GM19239 (cell line): ENCODE measurements at places on chromosomes 7 and 10.

GRCh38 chr7:113775401-113775800, 143.4 kb downstream of the PPP1R3A start:
- no peak for DNase-seq

- no peak for DNase-seq
Measured at GRCh38 chr7:129776362-129776722, 164.8 kb downstream of the NRF1 start.

GRCh38 chr10:62853710-62854109, 37.5 kb upstream of the EGR2 start:
- no peak for DNase-seq

- DNase-seq = no peak
Measured at GRCh38 chr10:61406242-61406641, 46.9 kb downstream of the TMEM26 start.

DNA sequence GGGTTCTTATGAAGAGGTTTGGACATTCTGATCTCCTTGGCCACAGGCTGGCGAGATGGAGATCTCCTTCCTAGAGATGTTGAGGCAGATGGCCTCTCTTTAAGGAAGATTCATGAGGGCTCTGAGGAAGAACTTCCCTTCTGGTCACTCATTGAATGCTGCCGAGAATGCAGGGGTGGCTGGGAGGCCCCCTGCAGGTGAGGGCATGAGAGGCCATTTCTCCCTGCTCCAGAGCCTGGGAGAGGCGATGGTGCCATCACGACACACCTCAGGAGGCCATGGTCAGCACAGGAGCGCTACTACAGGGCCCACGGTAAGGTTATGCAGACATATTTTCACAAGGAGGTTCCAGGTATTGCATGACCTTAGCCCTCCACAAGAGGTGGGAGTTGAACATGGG, 40.2 kb downstream of the CXCL12 start:
- no peak for DNase-seq

- DNase-seq = no peak
Measured at GRCh38 chr7:28069807-28070206, 110.8 kb downstream of the JAZF1 start.

GRCh38 chr10:480928-481552, 208.4 kb downstream of the DIP2C start:
- DNase-seq = no peak

DNA sequence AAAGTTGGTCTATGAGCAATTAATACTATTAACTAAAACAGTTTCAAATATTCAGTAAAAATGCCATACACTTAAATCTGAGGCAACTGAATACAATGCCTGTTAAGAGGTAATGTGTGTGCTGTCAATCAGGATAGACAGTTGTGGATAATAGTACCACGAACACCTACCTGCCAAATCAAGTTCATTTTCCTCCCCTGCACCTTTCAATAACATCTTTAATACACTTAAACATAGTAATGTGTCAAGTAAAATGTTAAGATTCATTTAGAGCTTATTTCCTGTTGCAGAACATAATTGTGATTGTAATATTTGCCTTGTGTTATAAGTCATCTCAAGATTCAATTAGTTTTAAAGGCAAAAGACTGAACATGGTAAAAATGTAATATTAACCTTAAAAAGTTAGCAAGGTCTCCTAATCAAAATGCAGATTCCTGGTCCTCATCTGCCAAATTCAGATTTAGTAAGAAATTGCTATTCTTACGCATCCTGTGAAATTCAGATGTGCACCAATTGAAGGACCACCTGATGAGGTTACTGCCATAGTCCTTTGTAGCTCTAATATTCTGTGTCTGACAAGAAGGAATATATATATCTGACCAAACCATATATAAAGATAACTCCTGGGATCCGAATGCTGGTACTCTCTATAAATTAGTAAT, 37.1 kb downstream of the COL1A2 start:
- no peak for DNase-seq

GRCh38 chr10:30683496-30683895, 53.9 kb upstream of the LYZL2 start:
- no peak for DNase-seq

DNA sequence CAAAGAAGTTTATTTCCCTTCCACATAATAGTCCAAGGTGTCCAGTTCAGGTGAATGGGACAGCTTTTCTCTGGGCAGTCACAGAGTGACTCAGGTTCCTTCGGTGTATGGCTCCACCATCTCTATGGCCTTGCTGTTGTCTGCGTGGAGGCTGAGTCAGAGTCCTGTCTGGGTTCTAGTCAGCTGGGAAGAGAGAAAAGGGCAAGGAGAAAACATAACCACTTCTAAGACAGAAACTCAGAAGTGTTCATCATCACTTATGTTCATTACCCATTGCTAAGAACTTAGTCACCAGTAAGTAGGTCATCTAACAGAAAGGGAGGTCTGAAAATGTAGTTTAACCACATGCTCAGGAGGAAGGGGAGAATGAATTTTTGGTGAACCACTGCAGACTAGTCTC, 32.4 kb upstream of the CCDC7 start:
- no peak for DNase-seq

GRCh38 chr10:111856631-111857030, 326.9 kb downstream of the GPAM start:
- DNase-seq = no peak

DNA sequence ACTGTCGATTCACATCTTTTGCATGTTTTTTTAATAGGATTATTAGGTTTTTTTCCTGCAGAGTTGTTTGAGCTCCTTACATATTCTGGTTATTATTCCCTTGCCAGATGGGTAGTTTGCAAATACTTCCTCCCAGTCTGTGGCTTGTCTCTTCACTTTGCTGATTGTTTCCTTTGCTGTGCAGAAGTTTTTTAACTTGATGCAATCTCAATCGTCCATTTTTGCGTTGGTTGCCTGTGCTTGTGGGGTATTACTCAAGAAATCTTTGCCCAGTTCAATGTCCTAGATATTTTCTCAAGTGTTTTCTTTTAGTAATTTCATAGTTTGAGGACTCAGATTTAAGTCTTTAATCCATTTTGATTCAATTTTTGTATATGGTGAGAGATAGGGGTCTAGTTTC, 95.4 kb downstream of the TBXAS1 start:
- DNase-seq = no peak

- no peak for DNase-seq
Measured at GRCh38 chr7:41448104-41448503, 254.8 kb downstream of the INHBA start.
